ENCODE measurements at places on chromosomes 6 and 20.

GRCh38 chr6:105601541-105602236, 198.8 kb upstream of the PREP start:
- DNase-seq: no peak

DNA sequence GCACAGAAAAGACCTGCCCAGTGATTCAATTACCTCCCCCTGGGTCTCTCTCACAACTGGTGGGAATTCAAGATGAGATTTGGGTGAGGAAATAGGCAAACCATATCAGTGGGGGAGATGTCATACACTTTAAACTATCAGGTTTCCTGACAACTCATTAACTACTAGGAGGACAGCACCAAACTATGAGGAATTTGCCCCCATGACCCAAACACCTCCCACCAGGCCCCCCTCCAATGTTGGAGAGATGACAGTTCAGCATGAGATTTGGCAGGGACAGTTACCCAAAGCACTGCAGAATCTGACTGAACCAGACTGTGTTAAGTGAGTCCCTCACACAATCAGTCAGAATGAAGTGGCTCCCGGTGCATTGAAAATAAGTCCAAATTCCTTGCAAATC, 148.0 kb downstream of the TTLL2 start:
- DNase-seq: no peak

- DNase-seq: no peak
Observed at GRCh38 chr6:25050356-25050755, 114.6 kb upstream of the RIPOR2 start.

GRCh38 chr6:131368198-131368911, 204.7 kb upstream of the ARG1 start:
- no peak for DNase-seq

DNA sequence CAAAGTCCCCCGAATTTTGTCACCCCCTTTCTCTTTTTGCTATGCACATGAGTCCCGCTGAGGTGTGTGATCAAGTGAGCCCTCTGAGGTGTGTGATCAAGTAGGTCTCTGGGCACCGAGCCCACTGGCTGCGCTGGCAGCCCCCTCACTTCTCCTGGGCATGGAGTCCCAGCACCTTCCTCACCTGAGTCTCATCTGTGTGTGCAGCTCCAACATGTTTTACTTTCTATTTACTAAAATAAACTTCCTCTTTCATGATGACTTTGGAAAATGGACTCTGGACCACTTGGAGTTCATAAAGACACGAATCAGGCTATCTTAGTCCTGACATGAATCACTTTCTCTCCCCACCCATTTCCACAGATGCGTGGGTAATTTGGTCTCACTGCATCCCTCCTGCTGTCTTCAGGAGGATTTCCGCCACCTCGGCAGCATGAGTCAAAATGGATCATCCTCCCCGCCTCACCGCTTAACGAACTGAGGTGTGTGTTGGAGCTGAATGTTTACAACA, 39.8 kb downstream of the PRDM1 start:
- no peak for DNase-seq

DNA sequence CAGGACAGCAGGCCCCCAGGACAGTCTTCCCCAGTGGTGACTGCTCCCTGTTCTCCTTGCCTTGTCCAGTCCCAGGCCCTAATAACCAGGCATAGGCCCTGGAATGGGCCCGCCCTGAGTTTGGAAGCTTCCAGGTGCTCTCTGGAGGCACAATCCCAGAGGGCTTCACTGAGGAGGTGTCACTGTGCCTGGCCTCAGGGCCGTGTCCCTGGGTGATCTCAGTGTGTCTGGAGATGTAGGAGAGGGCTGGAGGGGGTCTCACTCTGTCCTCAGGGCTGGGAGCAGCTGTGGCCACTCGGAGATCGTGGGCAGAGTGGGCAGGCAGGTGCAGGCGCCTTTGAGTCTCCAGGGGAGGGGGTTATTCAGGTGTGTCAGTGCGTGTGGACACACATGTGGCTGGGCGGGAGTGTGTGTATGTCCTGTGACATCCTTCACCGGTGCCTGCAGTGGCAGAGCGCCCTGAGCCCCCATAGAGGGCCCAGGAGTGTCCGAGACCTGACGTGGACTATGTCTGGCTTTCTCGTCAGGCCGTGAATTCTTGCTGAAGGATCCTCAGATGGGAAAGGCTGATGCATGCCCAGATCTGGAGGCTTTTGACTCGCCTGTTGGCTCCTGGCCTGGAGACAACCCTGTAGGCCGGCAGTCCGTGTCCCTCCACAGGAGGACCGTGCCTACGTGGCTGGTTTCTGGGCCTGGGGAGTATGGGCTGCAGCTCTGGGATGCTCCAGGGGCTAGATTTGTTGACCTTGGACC, 5.5 kb upstream of the NPBWR2 start:
- no peak for DNase-seq

- DNase-seq: peak; percentile 95
Observed at GRCh38 chr6:170438402-170438753, 114.7 kb downstream of the PSMB1 start.

Measured in PC-3 (cell line).